ENCODE measurements at places on chromosomes 13 and 19.

GRCh38 chr19:41530761-41531301 lies 45.1 kb upstream of the CEACAM21 start:
- no peak for DNase-seq

DNA sequence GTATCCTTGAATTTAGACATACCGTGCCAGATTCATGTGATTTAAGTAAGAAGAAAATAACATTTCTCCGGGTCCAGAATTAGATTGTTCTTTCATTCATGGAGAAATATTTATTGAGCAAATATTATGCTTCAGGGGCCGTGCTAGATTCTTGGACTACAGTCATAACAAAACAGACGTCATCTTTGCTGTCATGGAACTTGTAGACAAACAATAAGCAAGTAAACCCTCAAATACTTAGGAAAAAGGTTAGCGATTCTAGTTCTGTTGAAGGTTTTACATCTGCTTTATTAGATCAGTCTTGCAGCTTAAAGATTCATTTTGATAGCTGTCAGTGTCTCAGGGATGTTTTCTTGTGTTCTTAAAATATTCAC lies 16.9 kb downstream of the ZNF507 start:
- no peak for DNase-seq

GRCh38 chr13:93307651-93308050 lies 81.0 kb downstream of the GPC6 start:
- no peak for DNase-seq

DNA sequence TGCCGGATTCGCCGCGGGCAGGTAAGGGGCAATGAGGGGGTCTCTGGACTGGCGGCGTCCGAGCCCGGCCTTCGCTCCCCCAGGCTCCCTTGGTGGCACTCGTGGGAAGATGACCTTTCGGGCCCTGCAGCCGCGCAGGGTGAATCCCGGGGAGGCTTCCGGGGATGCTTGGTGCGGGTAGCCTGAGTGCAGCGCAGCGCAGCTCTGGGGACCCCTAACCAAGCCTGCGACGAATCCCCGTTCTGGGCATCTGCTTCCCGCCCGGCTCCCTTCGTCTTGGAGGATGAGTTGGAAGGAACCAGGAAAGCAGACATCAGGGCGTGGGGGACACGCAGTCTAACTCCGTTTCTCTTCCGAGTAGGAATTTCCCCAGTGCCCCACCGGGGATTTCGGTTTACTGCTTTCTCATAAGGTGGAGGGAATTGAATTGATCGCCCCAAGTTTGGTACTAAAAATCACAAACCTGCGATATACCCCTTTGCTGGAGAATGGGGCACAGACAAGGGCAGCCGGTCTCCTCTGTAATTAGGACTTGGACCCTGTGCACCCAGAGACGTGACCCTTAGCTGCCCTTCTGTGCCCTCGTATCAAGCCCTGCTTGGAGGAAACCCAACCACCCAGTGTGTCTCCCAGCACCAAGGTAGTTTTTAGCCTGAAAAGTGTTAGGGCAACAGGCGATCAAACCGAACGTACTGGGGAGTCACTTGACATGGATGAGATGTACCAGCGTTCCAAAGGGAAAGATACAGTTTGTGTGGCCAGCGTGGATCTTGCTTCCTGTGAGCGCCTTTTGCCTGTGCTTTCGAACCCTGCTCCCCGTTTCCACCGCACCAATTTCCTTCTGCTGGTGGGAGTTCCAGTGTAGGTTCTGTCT lies 1.0 kb downstream of the GPC5 start:
- DNase-seq, result no peak

- DNase-seq, result no peak
Observed at GRCh38 chr19:35307931-35308330, 16.0 kb downstream of the MAG start.

DNA sequence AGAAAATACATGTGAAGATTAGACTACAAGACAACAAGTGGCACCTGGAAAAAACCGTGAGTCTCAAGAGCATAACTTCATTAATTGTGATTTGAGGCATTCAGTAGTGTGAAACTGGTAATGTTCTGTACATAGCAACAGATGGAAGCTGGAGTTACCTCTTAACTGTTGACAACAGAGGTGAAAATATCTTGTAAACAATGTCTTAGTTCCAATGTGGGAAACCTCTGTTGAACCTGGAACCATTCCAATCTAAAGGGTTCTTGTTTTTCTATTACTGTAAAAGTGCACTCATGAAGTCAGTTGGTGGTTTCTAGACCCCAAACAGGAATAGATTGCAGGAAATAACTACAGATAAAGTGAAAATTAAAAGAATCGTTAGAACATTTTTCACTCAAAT lies 728.4 kb downstream of the SLITRK1 start:
- no peak for DNase-seq

DNA sequence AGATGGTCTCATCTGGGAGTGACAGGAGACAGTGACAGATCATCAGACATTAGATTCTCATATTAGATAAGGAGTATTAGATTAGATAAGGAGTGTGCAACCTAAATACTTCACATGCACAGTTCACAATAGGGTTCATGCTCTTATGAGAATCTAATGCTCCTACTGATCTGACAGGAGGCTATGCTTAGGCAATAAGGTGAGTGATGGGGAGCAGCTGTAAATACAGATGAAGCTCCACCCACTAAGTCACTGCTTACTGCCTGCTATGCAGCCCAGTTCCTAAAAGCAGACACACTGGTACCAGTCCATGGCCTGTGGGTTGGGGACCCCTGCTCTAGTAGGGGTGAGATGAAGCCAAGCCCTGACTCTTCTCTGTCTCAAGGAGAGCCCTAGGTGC lies 10.0 kb upstream of the IGFL3 start:
- no peak for DNase-seq

DNA sequence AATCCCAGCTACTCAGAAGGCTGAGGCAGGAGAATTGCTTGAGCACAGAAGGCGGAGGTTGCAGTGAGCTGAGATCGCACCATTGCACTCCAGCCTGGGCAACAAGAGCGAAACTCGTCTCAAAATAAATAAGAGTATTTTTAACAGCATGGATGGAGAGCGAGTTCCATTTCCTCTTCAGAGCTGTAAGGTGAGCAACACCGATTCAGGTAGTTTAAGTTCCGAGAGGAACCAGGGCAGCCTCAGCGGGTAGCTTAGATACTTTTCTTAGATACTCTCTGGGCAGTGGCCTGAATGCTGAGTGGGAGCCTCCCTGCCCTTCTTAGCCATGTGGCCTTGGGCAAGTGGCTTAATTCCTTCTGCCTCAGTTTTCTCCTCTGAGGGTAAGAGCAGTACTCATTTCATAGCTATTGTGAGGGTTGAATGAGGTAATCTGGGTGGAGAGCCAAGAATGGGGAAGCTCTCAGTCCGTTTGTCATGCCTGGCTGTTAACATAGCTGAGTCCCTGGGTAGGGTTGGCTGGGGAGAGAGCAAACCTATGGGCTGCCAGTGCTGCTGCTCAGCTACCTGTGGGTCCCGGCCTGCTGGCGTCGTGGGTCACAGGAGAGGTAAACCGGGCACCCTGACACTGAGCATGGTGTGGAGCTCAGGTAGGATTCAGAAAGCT lies 4.1 kb downstream of the ATP11A start:
- DNase-seq, result no peak

- DNase-seq, result no peak
Observed at GRCh38 chr19:31910224-31910623, 435.2 kb upstream of the ZNF507 start.

DNA sequence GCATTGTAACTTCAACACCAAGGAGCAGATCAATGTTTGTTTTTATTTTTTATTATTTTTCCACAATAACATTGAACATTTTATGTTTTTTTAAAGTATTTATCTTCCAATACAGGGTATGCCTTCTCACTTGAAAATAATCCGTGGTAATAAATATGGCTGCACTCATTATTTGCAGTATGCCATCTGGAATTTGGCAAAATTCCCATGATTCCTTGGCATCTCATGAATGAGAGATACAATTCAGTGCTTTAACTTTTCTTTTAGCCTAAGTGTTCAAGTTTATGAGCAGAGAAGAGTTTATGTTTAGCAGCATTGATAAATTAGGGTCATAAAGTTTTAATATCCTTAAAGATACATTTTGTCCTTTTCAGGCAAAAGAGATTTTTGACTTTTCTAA lies 1109.6 kb upstream of the ATXN8OS start:
- no peak for DNase-seq

- DNase-seq, result no peak
Observed at GRCh38 chr13:98544104-98544710, 32.7 kb downstream of the STK24 start.

DNA sequence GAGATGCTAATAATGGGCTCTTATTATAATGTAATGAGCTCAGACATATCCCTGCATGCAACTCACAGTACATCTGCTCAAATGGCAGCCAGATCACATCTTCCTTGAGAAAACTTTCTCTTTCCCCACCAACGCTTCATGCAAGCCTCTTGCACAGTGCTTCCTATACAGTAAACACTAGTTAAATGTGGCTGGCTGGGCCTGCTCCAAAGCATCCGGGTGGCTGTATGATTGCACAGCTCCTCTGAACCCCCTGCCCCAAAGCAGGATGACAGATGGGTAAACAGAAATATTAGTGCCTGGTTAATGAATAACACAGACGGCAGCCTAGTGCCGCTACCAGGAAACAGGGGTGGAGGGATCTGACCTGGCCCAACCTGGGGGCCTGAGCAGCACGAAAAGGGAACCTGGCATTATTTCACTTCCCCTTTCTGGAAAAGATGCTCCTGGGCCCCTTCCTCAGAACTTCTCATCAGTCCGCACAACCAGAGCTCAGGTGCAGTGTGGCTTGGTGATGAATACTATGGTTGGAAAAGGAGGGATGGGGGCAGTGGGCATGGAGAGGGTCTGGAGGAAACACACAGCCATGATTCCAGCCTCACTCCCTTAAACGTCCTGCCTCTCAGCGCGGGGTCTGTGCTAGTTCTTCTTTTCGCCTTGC lies 10.8 kb downstream of the FFAR2 start:
- DNase-seq, result no peak

DNA sequence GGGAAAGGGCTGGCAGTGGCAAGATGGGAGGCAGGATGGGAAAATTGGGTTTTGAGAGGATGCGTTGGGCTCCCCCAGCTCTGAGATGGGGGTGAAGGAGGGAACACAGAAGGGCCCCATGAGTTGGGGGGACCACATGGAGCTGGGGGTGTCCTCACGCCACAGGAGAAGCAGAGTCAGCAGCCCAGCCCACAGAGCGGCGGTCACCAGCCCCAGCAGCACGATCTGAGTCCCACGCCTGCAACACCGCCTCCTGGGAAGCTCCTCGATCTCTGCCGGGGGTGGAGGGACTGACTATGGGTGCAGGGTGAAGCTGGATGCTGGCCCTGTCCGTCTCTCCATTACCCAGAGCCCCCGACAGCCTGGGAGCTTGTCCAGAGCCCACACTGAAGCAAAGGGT lies 3.3 kb downstream of the FCER2 start:
- no peak for DNase-seq

DNA sequence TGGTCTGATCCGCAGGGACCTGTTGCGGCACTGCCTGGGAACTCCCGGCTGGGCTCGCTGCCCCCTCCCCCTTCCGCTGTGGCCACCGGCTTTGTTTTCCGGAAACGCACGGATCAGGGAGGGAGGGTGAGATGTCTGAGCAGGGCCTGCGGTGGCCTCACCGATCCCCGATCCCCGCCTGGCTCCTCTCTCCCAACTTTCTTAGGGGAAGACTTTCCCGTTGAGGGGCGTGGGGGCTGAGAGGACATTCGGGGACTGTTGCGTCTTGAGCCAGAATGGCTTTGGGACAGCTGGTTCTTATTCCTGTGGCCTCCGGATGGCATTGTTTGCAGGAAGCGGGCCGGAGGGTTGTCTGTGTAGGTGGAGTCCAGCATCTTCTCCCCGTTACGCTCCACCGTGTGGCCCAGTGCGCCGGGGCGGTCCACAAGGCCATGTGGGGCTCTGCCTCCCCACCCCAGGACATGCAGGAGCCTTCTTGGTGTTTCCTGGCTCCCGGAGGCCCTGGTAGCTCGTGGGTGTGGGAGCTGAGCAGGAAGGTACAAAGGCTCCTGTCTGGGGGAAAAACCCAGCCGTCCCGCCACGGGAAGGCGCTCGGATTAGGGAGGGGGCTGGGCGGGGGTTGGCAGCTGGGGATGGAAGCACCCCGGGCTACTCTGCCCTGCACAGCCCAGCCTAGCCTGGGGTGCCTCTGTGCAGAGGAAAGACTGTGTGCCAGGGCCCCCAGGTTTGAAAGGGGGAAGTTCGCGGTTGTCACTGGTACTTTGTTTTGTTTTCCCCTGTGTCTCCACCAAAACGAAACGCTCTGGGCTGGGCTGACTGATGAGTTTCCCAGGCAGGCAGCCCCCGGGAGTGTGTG lies 1.3 kb downstream of the CSNK1G2 start:
- DNase-seq, result peak; percentile 91

DNA sequence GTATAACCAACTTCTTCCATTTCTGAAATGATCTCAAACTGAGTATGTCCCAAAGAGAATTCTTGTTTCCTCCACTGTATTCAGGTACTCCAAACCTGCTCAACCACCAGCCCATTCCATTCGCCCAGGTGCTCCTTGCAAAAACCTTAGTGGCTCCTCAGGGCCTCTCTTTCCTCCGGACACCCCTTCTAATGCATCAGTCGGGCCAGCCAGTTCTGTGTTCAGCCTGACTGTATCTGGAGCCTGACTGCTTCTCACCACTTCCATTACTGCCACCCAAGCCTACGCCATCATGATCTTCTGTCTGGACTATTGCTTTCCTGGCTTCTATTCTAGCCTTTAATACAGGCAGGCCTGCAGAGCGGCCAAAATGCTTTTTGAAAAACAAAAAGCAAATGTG lies 1.5 kb downstream of the PHF11 start:
- no peak for DNase-seq

GRCh38 chr19:18385675-18386542 lies at the start of gene GDF15:
Gene GDF15, plus strand, starts transcription at chr19:18386158. Its CDS starts 32 bp downstream, at chr19:18386190.
- peak; percentile 80 for DNase-seq

DNA sequence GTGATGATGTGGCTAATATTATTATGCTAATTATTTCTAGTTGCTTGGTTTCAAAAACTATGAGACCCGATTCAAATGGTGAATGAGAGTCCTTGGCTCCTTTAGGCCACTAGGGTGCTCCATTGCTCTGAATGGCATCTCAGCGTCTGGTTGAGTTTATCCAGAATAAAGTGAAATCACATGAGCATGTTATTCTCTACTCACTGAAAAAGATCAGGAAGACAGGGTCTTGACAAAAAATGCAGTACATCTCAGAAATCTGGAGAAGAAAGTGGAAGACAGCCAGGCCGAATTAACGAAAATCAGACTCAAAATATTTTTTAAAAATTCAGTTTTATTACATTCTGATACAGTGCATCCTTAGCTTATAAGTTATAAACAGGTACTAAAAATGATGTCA lies 516.2 kb downstream of the MYO16 start:
- peak; percentile 68 for DNase-seq

- no peak for DNase-seq
Observed at GRCh38 chr13:35722458-35723052, 246.1 kb upstream of the MAB21L1 start.

GRCh38 chr19:31064491-31064890 lies 284.7 kb downstream of the TSHZ3 start:
- no peak for DNase-seq

GRCh38 chr13:105327581-105328126 lies 1207.8 kb downstream of the EFNB2 start:
- DNase-seq, result no peak

- peak; percentile 83 for DNase-seq
Observed at GRCh38 chr19:9586764-9587163, 2.5 kb upstream of the ZNF121 start.
